ENCODE measurements at places on chromosomes 6 and 20.

GRCh38 chr6:92582211-92582610 is 837.1 kb downstream of the EPHA7 start:
- no peak for DNase-seq

GRCh38 chr6:131167773-131168172 is 32.5 kb downstream of the AKAP7 start:
- no peak for DNase-seq

DNA sequence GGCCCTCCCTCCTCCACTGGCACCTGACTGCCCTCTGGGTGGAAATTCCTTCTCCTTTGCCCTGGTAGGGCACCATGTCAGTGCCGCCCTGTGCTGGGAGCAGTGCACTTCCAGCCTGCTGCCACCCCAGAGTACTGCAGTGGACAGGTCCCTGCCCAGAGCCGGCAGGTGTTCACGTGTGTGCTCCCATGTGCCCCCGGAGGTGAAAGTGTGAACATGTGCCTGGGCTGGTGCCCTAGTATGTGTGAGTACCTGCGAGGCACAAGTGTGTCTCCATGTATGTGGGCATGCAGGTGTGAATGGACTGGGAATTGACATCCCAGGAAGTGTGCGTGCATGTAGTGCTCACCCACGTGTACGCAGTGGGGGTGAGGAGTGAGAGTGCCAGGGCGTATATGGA is 29.4 kb downstream of the SDCBP2 start:
- peak; percentile 13 for DNase-seq

DNA sequence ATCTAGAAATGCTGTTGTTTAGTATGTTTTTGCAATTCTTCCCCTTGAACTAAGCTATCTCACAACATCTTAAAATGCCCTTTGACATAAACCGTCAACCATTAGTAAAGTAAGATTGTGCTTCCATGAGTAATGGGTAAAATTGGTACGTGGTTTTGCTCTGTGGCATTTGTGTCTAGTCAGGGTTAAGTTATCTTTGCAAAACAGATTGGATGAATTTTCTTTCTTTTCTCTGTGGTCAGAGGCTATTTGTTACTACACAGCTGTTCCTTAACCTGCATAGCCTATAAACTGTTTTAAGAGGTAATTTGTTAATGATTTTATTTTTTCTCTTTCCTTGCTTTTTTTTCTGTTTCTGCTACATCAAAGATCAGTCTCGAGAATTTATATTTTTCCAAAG is 75.4 kb downstream of the RPP40 start:
- DNase-seq = peak; percentile 51

- no peak for DNase-seq
Observed at GRCh38 chr6:80550748-80551147, 444.3 kb downstream of the BCKDHB start.

GRCh38 chr6:56382416-56382940 is 135.1 kb upstream of the COL21A1 start:
- no peak for DNase-seq

GRCh38 chr6:35534407-35535170 is 21.9 kb upstream of the TULP1 start:
- no peak for DNase-seq

- DNase-seq = no peak
Observed at GRCh38 chr6:45974596-45974995, 41.1 kb downstream of the CLIC5 start.

- DNase-seq = no peak
Observed at GRCh38 chr20:52746770-52747169, 225.4 kb upstream of the TSHZ2 start.

- no peak for DNase-seq
Observed at GRCh38 chr6:88246654-88247053, 80.5 kb upstream of the CNR1 start.

DNA sequence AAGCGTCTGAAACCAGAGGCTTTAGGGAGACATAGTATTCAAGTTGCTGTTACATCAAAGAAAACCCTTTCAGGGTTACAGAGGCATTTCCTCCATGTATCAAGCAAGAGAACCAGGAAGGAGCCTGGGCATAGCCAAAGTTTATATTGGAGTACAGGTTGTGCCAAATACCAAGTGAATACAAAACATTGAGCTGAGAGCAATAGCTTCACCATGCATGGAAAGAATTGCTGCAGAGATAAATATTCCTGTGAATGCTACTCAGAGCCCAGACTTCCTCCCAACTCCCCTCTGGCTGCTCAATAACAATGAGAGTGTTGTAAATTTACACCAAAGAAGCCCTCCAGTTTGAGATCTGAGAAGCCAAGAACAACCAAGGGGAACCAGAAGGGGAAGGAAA is 618.9 kb downstream of the DHX35 start:
- no peak for DNase-seq

DNA sequence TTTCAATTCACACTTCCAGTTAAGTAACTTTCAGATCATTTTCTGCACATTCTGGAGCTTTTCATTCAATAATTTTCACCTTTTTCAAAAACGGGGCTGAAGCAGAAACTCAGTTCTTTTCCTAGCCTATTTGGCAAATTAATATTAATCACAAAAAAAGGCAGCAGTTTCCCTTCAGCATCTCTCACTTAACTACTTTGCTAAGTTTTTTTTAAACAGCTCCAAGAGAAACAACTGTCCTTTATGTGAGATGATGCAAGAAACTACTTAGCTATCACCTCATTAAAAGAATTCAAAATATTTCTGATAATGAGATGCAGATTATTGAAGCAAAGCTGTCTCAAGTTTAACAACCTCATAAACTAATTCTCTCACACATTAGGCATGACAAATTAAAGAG is 11.8 kb downstream of the CASS4 start:
- DNase-seq = no peak

GRCh38 chr6:28719275-28719940 is 193.7 kb downstream of the GPX5 start:
- DNase-seq = no peak

- no peak for DNase-seq
Observed at GRCh38 chr20:4766631-4767030, 44.9 kb downstream of the PRND start.

DNA sequence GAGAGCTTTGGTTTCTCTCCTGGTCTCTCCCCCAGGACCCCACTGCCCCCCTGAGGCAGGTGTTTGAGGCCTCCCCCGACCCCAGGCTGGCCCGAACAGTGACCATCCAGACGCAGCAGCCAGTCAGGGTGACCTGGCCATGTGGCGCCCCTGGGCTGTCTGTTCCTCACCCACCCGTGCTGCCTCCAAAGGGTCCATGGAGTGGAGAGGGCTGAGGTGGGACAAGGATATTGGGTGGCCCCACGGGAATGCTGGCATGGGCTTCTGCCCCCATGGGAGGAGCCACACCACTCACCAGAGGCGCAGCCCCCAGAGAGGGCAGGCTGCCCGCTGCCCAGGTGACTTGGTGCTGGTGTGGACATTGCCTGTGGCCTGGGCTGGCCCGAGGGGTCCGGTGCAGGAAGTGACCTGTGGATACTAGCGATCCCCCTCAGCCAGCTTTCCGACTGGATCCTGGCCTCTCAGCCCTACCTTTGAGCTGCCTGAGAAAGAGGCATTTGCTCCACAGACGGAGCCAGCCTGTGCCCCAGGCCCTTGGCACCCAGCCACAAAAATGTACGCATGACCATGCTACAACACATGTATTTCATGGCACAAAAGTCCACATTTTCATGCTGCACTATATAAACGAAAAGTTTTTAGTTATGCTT is 50.8 kb downstream of the BCAS4 start:
- DNase-seq = no peak

All from T-helper 2 cell (primary cell).